ENCODE measurements at places on chromosomes 2 and 18.

GRCh38 chr2:68741238-68741637 lies 6.6 kb downstream of the ARHGAP25 start:
- no peak for DNase-seq

- no peak for DNase-seq
These were observed 32.1 kb downstream of the GLS start for GRCh38 chr2:190912726-190913125.

GRCh38 chr2:101748000-101748399 lies 50.5 kb downstream of the MAP4K4 start:
- DNase-seq = no peak

- no peak for DNase-seq
These were observed 674 bp downstream of the NCAPH start for GRCh38 chr2:96336104-96336775.

GRCh38 chr2:17476830-17477229 lies 41.4 kb downstream of the RAD51AP2 start:
- no peak for DNase-seq

Measured in hematopoietic multipotent progenitor cell treated with erythropoietin and hydrocortisone succinate and interleukin-3 and kit ligand, for 17 days (in vitro differentiated cells).